Activated naive CD8-positive, alpha-beta T cell treated with anti-CD3 and anti-CD28 coated beads, Interleukin-2, amount 10 ng/mL, durations not matched to agents 7 days and 5 days (primary cell): ENCODE measurements at places on chromosomes 4 and X. TPM values are rescaled to one million over a fixed set of nuclear protein-coding genes. Genes with fewer than 3 reads are reported as not detected.

- no peak for DNase-seq
- no peaks in the 10 kb centered on the region for H3K4me1 ChIP-seq
- no peak overlapping the region for H3K4me3 ChIP-seq
These were observed 114.5 kb upstream of the PCDH7 start for GRCh38 chr4:30605616-30606190.

- peaks cover 26% of the 10 kb centered on the region for H3K27me3 ChIP-seq
- H3K27ac ChIP-seq = no peak overlapping the region
- H3K36me3 ChIP-seq = no peaks in the 10 kb centered on the region
- H3K4me3 ChIP-seq = no peak overlapping the region
These were observed 28.3 kb upstream of the DRP2 start for GRCh38 chrX:101191217-101191750.

- no peaks in the 10 kb centered on the region for H3K4me1 ChIP-seq
- H3K27me3 ChIP-seq = no peaks in the 10 kb centered on the region
- H3K27ac ChIP-seq = no peak overlapping the region
- no peaks in the 10 kb centered on the region for H3K36me3 ChIP-seq
- DNase-seq = no peak
These were observed 674.3 kb upstream of the MAGEB2 start for GRCh38 chrX:29541038-29541437.

DNA sequence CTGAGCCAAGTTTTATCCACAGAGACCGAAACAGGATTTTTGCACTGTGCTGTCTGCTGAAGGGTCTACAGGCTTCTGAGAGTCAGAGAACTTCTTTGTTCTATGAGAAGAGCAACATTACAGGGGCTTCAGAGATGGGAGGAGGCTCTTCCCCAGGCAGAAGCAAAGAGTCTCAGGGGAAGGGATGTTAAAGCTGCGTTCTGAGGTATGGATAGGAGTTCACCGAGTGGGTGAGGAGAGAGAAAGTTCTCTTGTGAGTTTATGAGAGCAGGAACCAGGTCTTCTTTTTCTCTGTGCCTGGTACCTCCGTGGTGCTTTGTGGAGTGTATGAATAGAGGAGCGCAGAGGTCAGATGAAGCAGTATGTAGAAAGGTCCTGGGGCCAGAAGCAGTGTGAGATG is 155.1 kb downstream of the PDGFRA start:
- peaks cover 3% of the 10 kb centered on the region for H3K4me1 ChIP-seq
- peaks cover 2% of the 10 kb centered on the region for H3K27me3 ChIP-seq
- H3K27ac ChIP-seq = no peak overlapping the region
- no peak overlapping the region for H3K4me3 ChIP-seq
- no peaks in the 10 kb centered on the region for H3K36me3 ChIP-seq

- no peaks in the 10 kb centered on the region for H3K36me3 ChIP-seq
- DNase-seq = no peak
- H3K27me3 ChIP-seq = peaks cover 4% of the 10 kb centered on the region
- peaks cover 7% of the 10 kb centered on the region for H3K4me1 ChIP-seq
- H3K27ac ChIP-seq = no peak overlapping the region
- no peak overlapping the region for H3K4me3 ChIP-seq
These were observed 70.5 kb downstream of the CPE start for GRCh38 chr4:165449333-165449732.

DNA sequence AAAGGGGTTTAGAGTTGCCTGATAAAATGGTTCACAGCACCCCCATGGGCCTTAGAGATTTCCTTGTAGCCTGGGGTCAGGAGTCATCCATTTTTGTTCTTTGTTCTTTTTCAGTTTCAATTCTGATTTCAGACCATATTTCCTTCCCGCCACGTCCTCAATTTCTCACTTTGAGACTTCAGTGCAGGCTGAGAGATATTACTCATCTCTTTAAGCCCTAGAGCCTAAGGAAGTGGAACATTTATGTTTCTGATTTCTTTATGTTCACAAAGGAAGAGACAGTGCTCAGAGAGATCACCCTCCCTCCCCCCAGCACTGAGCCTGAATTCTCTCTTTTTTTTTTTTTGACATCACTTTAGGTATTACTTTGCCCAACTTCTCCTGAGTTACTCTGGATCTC is 56.3 kb downstream of the MSN start:
- no peaks in the 10 kb centered on the region for H3K27me3 ChIP-seq
- H3K27ac ChIP-seq = peak overlapping the region; percentile 89
- H3K36me3 ChIP-seq = peaks cover 49% of the 10 kb centered on the region
- H3K4me3 ChIP-seq = peak overlapping the region; percentile 66

DNA sequence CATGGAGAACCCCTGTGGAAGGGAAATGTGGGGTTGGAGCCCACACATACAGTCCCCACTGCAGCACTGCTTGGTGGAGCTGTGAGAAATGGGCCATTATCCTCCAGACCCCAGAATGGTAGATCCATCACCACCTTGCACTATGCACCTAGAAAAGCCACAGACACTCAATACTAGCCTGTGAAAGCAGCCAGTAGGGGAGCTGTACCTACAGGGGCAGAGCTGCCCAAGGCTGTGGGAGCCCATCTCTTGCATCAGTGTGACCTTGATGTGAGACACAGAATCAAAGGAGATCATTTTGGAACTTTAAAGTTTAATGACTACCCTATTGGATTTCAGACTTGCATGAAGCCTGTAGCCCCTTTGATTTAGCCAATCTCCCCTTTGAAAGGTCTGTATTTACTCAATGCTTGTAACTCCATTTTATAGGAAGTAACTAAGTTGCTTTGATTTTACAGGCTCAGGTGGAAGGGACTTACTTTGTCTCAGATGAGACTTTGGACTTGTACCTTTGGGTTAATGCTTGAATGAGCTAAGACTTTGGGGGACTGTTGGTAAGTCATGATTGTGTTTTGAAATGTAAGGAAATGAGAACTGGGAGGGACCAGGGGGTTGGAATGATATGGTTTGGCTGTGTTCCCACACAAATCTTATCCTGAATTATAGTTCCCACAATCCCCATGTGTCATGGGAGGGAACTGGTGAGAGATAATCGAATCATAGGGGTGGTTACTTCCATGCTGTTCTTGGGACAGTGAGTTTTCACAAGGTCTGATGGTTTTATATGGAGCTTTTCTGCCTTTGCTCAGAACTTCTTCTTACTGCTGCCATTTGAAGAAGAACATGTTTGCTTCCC is 352.6 kb downstream of the INPP4B start:
- H3K36me3 ChIP-seq = peaks cover 3% of the 10 kb centered on the region
- H3K27me3 ChIP-seq = no peaks in the 10 kb centered on the region
- no peak overlapping the region for H3K27ac ChIP-seq
- no peaks in the 10 kb centered on the region for H3K4me1 ChIP-seq

- no peak for DNase-seq
- H3K27ac ChIP-seq = no peak overlapping the region
- no peaks in the 10 kb centered on the region for H3K4me1 ChIP-seq
- no peak overlapping the region for H3K4me3 ChIP-seq
These were observed 26.3 kb downstream of the SORCS2 start for GRCh38 chr4:7218686-7219085.

DNA sequence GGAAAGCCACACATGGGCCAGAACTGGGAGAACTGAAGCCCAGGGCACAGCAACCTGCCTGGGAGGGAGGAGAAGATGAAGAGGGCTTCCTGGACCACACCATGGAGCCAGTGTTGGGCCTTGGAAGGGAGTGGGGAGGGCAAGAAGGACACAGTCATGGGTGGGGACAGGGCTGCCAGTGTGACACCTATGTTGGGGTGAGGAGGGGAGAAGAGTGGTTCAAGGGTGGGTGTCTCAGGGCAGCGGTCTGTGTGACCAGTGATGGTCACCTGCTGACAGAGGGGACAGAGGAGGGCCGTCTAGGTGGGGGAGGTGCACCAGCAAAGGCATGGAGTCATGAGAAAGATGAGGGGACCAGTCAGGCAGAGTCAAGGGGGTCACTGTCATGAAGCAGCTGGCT is 13.8 kb downstream of the MAGED2 start:
- no peak for DNase-seq
- H3K27me3 ChIP-seq = no peaks in the 10 kb centered on the region
- no peak overlapping the region for H3K27ac ChIP-seq
- no peak overlapping the region for H3K4me3 ChIP-seq
- H3K36me3 ChIP-seq = peaks cover 4% of the 10 kb centered on the region

DNA sequence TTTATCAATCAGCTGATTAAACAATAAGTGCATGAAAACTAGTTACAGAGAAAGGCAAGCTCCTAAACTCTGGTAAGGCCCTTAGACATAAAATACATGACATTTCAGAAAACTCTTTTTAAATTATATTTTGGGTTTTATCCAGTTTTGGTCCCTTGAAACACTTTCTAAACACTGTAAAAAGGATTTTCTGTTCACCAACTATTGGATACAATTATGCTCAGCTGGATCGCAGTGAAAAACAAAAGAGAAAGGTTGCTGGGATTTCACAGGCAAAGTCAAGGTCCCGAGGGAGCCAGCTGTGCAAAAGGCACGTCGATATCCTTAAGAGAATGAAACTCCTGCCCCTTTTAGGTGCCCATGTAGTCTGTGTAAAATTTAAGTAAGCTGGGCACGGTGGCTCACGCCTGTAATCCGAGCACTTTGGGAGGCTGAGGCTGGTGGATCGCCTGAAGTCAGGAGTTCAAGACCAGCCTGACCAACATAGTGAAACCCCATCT is 1018.4 kb upstream of the INTU start:
- no peaks in the 10 kb centered on the region for H3K4me1 ChIP-seq
- H3K36me3 ChIP-seq = no peaks in the 10 kb centered on the region
- no peaks in the 10 kb centered on the region for H3K27me3 ChIP-seq
- H3K27ac ChIP-seq = no peak overlapping the region
- DNase-seq = no peak

DNA sequence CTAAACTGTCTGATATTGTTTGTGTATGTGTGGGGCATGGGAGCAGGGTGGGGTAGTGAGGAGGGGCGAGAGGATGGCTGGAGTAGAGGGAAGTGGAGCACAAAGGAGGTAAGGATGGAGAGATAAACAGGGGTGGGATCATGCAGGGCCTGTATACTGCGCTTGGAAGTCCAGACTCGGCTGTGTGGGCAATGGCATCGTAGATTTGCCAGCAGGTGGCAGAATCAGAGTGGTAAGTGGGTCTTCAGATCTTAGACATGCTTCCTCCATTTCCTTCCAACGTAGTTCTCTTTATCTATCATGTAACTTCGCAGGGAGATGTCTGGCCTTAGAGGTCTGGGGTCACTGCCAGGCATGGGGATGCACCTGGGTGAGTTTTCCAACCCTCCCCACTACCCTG is 155.5 kb downstream of the PDGFRA start:
- H3K4me1 ChIP-seq = peaks cover 3% of the 10 kb centered on the region
- H3K27me3 ChIP-seq = peaks cover 2% of the 10 kb centered on the region
- H3K36me3 ChIP-seq = no peaks in the 10 kb centered on the region
- H3K4me3 ChIP-seq = no peak overlapping the region
- no peak overlapping the region for H3K27ac ChIP-seq

- DNase-seq = no peak
- H3K27ac ChIP-seq = peak overlapping the region; percentile 49
- peaks cover 35% of the 10 kb centered on the region for H3K36me3 ChIP-seq
- peaks cover 22% of the 10 kb centered on the region for H3K4me1 ChIP-seq
- H3K4me3 ChIP-seq = no peak overlapping the region
- H3K27me3 ChIP-seq = no peaks in the 10 kb centered on the region
These were observed 45.1 kb downstream of the ARHGEF6 start for GRCh38 chrX:136735601-136736000.

DNA sequence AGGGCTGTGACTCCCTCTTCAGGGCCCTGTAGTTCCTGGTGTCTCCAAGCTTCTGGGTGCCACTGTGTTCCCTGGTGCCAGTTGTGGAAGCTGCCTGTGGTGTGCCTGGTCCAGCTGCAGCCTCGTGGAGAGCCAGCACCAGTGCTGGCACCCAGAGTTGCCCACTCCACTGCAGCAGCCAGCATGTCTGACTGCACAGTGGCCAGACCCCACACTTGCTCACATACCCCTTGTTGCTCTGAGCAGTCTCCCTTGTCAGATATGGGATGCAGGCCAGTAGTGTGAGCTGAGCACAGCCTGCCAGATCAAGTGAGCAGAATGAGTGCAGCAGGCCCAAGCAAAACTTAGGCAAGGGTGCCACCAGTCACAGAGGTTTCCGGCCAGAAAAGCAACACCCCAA is 108.6 kb downstream of the ZMAT1 start:
- no peaks in the 10 kb centered on the region for H3K4me1 ChIP-seq
- no peak overlapping the region for H3K4me3 ChIP-seq
- DNase-seq = no peak
- no peaks in the 10 kb centered on the region for H3K36me3 ChIP-seq

DNA sequence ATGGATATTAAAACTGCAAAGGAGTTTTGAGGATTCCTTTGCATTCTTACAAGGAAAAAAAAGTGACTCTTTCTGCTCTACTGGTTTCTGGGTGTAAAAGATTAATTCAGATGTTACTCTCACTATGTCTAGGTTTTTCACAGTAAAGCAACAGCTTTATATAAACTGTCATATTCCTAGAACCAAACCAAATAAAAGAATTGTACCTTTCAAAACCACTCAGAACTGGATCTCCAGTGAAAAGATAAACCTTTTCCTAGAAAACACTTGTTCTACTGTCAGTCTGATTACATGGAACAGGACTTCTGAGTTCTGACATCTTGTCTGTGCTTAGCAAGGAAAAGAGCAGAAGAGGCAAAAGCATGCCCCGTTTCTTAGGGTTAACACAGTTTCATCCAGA is 5.0 kb upstream of the PPID start:
- no peak for DNase-seq
- peaks cover 13% of the 10 kb centered on the region for H3K4me1 ChIP-seq
- no peaks in the 10 kb centered on the region for H3K36me3 ChIP-seq
- no peak overlapping the region for H3K27ac ChIP-seq
- H3K4me3 ChIP-seq = peak overlapping the region; percentile 7
- peaks cover 14% of the 10 kb centered on the region for H3K27me3 ChIP-seq

The NXF2B gene
- total RNA-seq = not detected

The FGFBP1 gene
- total RNA-seq = not detected

The SLC9A6 gene
- total RNA-seq = 14.6 TPM

The RTL3 gene
- not detected for total RNA-seq

The ABCG2 gene
- 0.67 TPM for total RNA-seq

The ARHGAP36 gene
- not detected for total RNA-seq

The SGMS2 gene
- not detected for total RNA-seq

The PNMA5 gene
- total RNA-seq = 0.17 TPM

The CYTL1 gene
- not detected for total RNA-seq

The ZFP92 gene
- total RNA-seq = 1.2 TPM

The DCAF4L1 gene
- 0.22 TPM for total RNA-seq

The PHOX2B gene
- total RNA-seq = not detected

The SUPT20HL2 gene
- not detected for total RNA-seq

The SMIM10L2A gene
- total RNA-seq = 1.8 TPM

The SPANXB1 gene
- total RNA-seq = not detected

The KCNIP4 gene
- total RNA-seq = not detected
